Caki2 (cell line): ENCODE measurements at places on chromosomes 1 and 21. TPM values are rescaled to one million over a fixed set of nuclear protein-coding genes. Genes with fewer than 3 reads are reported as not detected.

DNA sequence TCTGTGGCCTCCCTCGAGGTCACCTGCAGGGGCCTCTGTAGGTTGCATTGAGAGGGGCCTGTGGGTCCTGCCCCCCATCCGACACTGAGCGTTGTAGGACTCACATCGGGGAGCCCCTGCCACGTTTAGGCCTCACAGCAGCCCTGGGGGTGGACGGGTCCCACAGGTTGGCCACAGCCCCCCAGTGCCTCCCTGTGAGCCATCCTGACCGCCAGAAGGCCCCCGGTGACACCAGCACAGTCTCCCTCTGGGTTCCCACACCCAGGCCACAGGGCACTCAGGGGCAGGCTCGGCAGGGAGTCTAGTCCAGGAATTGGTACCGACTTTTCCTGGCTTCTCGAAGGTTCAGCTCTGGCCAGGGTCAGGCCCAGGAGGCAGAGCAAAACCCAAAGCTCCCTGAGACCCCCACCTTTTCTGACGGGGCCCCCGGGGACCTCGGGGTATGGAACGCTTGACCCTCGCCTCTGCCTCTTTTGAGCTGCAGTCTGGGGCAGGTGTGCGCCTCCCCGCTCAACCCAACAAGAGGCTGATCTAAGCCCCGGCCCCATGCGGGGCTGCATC, 13.9 kb upstream of the POFUT2 start:
- no peak for DNase-seq

Gene OR2L8
- not detected in 2 replicates for total RNA-seq

DNA sequence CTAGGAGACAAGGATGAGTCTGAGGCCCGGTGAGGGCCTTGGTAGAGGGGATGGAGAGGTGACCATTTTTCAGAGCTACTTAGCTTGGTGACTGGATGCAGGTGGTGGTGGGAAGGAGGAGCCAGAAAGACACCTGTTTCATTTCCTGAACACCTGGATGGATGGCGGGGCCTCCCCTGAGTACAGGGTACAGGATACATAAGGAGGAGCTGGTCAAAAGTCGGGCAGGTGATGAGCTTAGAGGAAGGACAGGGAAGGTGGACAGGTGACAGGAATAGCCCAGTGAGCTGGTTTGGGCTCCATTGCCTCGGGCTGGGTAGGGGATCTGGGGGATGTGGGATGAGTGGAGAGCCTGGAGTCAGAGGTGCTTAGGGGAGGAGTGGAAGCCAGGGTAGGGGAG, 6.3 kb downstream of the FAAH start:
- no peak for DNase-seq

GRCh38 chr1:216739793-216740192, 16.6 kb upstream of the ESRRG start:
- no peak for DNase-seq

Gene APH1A
- total RNA-seq: 160 and 210 TPM in 2 replicates

GRCh38 chr1:3308053-3308452, 146.4 kb upstream of the ARHGEF16 start:
- DNase-seq: no peak

DNA sequence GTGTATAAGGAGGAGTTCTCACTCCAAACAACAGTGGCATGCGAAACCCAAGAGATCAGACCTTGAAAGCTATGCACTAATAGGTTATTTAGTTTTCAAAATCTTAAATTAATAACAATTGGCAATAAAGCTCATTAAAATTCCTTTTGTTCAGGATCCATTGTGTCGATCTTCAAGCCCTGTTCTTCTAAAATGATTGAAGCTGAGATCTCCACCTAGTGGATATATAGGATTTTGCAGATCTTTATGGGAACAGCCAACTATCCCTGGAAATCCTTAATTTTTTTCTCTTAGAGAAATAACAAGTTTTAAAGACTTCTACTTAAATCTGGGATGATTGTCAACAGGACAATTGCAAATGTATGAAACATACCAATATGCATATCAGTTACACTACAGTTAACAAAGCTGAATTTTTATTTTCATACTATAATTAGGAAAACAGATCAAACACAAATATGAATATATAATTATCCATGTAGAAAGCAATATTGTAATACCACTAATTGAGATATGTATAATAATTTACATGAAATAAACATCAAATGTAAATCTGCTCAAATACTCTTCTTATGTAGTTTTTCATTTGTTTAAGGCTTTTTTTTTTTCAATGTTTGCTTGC, 43.3 kb downstream of the LRRC53 start:
- peak; percentile 18 for DNase-seq

DNA sequence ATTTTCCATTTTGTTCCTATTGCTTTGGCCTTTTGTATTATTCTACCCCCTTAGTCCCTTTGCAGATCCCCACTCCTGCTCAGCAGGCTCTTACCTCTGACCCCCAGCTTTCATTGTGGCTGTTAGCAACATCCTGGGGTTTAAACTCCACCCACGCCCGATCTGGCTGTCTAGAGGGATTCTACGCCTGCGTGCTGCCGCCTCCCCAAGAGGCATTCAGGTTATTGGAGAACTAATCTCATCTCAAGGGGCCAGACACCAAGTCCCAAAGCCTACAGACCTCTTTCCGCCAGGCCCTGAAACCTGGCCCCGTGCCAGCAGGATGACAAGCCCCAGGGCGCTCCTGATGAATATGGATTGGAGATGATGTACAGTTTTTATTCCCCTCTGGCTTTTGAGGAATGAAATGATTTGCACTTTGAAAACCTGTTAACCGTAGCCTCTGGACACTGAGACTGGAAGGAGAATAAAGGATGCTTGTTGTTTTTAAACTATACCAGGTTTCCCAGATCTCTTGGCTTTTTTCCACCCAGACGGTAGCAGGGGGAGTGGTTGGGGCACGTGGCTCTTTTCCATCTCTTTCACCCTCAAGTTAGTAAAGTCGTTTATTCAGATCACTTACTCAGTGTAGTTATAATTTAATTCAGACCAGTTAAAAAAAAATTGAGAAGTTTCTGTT, 14.5 kb upstream of the IKBKE start:
- no peak for DNase-seq

DNA sequence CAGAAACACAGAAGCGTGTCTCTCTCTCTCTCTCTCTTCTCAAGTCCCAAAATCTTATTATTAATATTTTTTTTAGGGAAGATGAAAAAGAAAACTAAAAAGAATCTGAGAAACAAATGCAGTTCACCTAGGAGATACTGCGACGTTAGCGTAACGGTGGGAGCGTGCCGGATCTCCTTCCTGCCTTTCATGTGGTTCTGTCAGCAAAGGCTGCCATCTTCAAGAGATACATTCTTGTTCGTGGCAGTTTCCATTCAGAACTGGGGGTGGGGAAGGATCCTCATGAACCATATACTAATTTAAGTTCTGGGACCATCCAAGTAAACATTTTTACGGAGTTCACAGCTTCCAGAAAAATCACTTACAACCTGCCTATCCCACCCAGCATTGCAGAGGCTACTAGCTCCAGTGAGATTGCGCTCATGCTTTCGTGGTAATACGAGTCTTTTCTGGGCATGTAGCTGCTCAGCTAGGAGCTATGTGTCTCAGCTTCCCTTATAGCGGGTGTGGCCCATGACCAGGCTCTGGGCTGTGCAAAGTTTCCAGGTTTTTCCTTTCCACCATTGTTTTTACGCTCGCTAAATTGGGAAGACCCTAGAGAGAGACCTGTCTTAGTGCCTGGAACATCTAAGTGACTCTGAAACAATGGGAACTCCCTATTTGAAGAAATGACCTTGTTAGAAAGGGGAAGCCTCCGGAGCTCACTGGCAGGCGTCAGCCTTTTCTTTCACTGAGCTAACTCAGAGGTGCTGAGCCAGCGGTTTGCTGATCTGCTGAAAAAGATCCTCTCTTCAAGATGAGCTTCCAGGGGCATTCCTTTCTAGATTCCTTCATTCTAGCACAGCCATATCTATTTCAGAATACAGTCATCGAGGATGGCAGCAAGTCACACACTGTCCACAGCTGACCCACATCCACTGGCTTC, 17.3 kb downstream of the SLAMF1 start:
- DNase-seq: no peak

Gene REN
- total RNA-seq: not detected in 2 replicates

DNA sequence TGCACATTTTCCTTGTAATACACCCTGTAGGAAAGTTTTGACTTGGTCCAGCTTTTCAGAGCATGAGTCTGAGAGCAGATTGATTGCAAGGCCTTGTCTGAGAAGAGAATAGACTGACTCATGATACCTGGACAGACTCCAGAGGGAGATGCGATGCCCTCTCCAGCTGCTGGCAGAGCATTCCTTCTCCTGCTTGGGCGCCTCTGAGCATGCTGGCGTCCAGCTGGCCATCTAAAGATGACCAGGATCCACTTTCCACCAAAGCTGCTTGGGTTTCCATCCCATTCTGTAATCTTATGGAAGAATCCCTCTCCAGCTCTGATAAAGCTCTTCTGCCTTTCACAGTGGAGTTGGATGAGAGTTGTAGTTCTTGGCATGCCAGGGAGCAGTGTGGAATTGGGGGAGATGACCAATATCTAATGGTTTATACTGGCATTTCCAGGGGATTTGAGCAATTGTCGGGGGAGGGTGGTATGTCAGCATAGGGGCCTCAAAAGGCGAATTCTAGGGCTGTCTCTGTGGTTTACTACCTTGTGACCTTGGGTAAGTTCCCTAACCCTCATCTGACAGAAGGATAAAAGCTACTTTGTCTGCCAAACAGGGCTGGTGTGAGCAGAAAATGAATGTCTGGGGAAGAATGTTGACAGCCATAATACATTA, 19.5 kb downstream of the SZRD1 start:
- DNase-seq: peak; percentile 72

Gene CFHR1
- 1.0 TPM in 1 of 2 replicates, not detected in the other for total RNA-seq

DNA sequence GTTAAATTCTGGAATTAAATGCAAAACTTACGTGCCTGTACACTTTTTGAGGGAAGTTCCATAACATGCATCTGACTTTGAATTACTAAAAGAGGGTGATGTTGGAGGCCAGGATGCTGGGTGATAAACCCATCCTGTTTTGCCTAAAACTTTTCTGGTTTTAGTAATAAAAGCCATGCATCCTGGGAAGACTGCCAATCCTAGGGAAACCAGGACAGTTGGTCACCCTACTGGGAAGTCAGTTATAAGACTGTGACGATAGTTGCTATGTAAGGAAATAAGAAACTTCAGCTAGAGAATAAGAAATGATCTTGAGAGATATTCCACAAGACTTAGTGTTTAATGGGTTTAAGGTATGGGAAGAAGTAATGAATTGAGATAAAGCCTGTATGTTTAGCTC, 336.6 kb upstream of the LYPLAL1 start:
- no peak for DNase-seq

Gene MFSD2A
- total RNA-seq: 5.7 and 6.6 TPM in 2 replicates

Gene HSF2BP
- total RNA-seq: 1.7 and 12.9 TPM in 2 replicates

DNA sequence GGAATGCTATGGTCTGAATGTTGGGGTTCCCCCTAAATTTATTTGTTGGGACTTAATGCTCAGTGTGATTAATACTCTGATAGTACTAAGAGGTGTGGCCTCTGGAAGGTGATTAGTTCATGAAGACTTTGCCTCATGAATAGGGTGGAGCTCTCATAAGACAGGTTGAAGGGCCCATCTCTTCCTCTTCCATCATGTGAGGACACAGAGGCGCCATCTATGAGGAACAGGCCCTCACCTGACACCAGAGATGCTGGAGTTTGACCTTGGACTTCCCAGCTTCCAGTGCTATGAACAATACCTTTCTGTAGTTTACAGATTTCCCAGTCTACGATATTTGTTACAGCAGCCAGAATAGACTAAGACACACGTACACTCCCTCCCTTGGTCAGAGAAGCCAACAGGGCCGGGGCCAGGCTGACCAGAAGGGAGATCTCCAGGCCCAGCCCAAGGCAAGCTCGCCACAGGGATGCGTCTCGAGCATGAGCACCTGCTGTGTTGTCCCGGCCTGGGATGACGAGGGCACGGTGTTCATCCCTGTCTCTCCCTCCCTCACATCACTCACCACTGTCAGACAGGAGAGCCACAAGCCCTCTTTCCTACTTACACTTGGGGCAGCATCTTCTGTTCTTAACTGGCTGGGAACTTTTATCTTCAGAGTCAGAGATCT, 4.7 kb upstream of the ABCG1 start:
- DNase-seq: no peak

DNA sequence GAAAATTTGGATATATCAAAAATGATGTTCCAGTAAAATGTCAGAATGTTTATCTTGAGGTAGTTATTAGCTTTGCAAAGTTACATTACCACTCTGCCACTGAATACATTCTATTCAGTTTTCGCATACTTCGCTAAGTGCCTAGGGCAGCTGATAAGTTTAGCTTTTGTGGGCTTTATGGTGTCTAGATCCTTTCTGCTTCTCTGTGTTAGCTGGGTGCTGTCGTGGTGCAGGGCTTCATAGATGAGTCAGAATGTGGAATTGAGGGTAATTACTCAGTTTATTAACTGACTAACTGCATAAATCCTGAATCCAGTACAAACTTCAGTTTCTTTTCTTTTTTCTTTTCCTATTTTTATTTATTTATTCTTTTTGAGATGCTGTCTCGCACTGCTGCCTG, 21.5 kb downstream of the NCAM2 start:
- DNase-seq: no peak

GRCh38 chr1:21494196-21494595, 15.0 kb upstream of the ALPL start:
- no peak for DNase-seq

DNA sequence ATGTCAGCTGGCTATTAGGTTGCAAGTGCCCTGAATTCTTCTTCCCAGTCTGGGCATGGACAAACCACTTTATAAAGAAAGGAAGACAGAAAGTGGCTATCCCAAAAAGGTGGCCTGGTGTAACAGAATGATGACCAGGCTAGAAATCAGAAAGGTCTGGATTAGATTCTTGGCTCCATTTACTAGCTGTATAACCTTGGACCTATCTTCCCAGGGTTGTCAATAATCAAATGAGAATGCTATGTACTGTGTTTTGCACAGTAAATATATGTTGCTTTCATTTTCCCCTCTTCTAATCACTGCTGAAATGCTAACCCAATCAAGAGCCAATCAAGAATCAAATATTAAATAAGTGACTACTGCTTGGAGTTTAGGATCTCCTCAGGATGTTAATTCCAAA, 20.4 kb downstream of the RNF19B start:
- DNase-seq: no peak
